ENCODE measurements at places on chromosomes 2 and 18. TPM values are rescaled to one million over a fixed set of nuclear protein-coding genes. Genes with fewer than 3 reads are reported as not detected.

The TMEM214 gene
- 68.7 TPM for total RNA-seq

GRCh38 chr2:216536734-216537210 is 38.1 kb downstream of the RPL37A start:
- peaks cover 3% of the 10 kb centered on the region for H3K4me1 ChIP-seq
- H3K27me3 ChIP-seq: peaks cover 3% of the 10 kb centered on the region
- no peak overlapping the region for H3K4me3 ChIP-seq
- DNase-seq: no peak
- no peak overlapping the region for H3K27ac ChIP-seq

DNA sequence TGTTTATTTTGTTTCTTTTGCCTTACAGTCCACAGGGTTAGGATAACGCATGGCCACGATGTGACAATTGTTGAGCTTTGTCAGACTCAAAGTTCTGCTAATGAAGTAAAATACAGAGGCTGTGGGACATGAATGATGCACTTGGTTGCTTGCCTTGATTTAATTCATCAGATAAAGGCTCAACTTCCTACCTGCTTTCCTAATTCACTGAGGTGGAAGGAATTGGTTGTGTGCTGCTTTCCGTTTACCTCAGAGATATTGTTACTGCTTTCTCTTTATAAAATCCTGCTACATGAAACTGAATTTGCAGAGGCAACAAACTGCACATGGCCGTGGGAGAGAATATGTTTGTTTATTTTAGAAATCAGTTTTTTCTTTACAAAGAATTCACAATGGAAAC is 6.6 kb downstream of the RIT2 start:
- no peaks in the 10 kb centered on the region for H3K27me3 ChIP-seq
- no peaks in the 10 kb centered on the region for H3K36me3 ChIP-seq

- H3K27ac ChIP-seq: no peak overlapping the region
- H3K4me1 ChIP-seq: peaks cover 29% of the 10 kb centered on the region
- H3K27me3 ChIP-seq: no peaks in the 10 kb centered on the region
- no peak overlapping the region for H3K4me3 ChIP-seq
- no peak for DNase-seq
- H3K36me3 ChIP-seq: peaks cover 18% of the 10 kb centered on the region
Observed at GRCh38 chr2:168165397-168165796, 82.0 kb downstream of the STK39 start.

- peaks cover 5% of the 10 kb centered on the region for H3K27me3 ChIP-seq
- H3K4me3 ChIP-seq: no peak overlapping the region
Observed at GRCh38 chr2:30184035-30184434, 37.2 kb downstream of the YPEL5 start.

DNA sequence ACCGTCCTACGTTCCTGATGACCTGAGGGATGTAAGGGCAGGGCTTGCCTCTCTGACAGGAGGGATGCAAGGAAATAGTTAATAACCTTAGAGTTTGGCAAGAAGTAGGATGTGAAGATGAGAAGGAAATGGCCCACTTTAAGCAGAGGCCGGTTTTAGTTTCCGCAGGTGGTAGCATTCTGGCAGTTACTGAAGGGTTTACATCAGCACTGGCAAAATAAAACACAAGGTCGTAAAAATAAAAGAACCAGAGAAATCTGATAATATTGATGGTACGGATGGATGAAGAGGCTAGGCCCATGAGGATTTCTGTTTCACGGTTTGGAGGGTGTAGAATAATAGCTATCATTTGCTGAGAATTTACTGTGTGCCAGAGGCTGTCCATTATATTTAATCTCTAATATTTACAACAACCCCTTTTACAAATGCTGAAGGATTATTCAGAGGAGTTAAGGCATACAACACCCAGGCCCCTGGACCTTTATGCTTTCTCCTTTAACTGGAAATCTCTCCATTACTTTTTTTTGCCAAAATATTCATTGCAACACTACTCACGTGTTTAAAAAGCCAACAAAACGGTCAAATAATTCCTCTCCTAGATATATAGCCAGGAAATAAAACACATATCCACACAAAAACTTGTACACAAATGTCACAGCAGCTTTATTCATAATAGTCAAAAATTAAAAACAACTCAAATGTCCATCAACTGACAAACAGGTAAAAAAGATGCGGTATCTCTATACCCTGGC is 28.5 kb downstream of the DAPL1 start:
- H3K27ac ChIP-seq: no peak overlapping the region
- no peak overlapping the region for H3K4me3 ChIP-seq
- no peak for DNase-seq
- H3K27me3 ChIP-seq: peaks cover 5% of the 10 kb centered on the region
- H3K36me3 ChIP-seq: no peaks in the 10 kb centered on the region
- no peaks in the 10 kb centered on the region for H3K4me1 ChIP-seq

- no peak overlapping the region for H3K4me3 ChIP-seq
- no peak for DNase-seq
- no peaks in the 10 kb centered on the region for H3K4me1 ChIP-seq
- H3K36me3 ChIP-seq: no peaks in the 10 kb centered on the region
Observed at GRCh38 chr2:17373741-17374140, 144.5 kb downstream of the RAD51AP2 start.

DNA sequence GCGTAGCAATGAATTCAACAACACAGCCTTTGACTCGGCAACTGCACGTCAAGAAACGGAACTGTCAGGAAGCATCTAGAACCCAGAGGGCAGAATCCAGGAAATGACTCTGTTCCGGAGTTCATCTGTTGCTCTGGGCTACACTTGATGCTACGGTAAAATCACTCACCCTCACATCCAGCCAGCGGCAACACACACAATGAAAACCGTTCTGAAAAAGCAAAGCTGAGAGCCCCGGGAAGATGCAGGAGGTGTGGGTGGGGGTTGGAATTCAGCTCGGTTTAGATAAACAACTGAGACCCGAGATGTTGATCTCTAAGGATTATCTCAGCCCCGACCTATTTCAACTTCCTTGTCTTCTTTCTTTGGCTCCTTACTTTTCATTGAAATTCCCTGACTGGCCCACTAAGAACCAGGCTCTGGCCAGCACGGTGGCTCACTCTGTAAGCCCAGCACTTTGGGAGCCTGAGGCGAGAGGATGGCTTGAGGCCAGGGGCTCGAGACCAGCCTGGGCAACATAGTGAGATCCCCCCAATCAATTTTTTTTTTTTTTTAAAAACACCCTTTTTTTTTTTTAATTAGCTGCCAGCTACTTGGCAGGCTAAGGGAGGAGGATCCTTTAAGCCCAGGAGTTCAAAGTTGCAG is 13.3 kb upstream of the RAB17 start:
- peak overlapping the region; percentile 86 for H3K27ac ChIP-seq
- peaks cover 12% of the 10 kb centered on the region for H3K4me1 ChIP-seq
- peak overlapping the region; percentile 32 for H3K4me3 ChIP-seq
- peaks cover under 1% of the 10 kb centered on the region for H3K27me3 ChIP-seq

GRCh38 chr18:41155025-41155424 is 800.0 kb upstream of the PIK3C3 start:
- no peaks in the 10 kb centered on the region for H3K27me3 ChIP-seq
- H3K27ac ChIP-seq: no peak overlapping the region
- H3K36me3 ChIP-seq: no peaks in the 10 kb centered on the region
- no peak for DNase-seq

- H3K36me3 ChIP-seq: no peaks in the 10 kb centered on the region
- no peak overlapping the region for H3K27ac ChIP-seq
- DNase-seq: no peak
- no peaks in the 10 kb centered on the region for H3K4me1 ChIP-seq
Observed at GRCh38 chr18:55338978-55339650, 248.9 kb downstream of the TCF4 start.

DNA sequence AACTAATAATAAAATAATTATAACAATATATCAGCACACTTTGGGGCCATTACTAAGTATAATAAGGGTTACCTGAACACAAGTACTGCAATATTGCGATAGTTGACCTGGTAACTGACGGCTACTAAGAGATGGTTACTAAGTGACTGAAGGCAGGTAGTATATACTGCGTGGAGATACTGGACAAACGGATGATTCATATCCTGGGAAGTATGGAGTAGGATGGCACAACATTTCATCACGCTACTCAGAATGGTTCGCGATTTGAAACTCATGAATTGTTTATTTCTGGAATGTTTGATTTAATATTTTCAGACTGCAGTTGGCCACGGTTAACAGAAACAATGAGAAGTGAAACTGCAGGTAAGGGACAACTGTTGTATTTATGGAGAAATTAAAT is 39.5 kb upstream of the FLACC1 start:
- no peak overlapping the region for H3K4me3 ChIP-seq
- H3K4me1 ChIP-seq: no peaks in the 10 kb centered on the region
- no peak overlapping the region for H3K27ac ChIP-seq
- H3K36me3 ChIP-seq: peaks cover 39% of the 10 kb centered on the region

DNA sequence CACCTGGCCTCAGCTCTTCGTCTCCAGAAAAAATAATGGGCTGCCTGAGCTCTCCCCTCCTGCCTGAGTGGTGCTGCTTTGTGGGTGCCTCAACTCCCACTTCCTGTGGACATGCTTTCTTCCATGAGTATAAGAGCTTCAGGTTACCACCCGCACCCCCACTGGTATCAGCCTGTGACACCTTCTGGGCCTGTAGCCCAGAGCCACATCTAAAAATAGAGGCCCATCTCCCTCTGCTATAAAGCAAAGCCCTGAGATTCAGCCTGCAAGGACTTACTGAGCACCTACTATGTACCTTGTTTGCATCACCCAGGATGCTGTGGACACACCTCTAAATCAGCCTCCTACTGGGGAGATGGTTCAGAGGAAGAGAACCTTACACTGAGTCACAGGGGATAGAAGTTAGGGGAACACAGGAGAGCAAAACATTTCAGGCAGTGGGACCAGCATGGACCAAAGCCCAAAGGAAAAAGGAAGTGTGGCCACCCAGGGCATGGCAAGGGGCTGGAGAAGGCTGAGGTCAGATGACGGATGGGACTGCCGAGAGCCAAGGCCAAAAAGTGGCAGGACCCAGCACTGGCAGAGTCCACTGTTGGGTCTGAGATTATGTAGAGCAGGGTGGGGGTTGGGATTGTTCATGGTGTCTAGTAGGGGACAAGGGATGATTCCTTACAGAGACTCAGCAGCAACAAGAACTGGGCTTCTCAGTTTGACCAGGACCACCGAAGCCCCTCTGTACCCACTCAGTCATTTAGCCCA is 123.7 kb upstream of the PPP1CB start:
- no peaks in the 10 kb centered on the region for H3K27me3 ChIP-seq
- H3K4me1 ChIP-seq: peaks cover 49% of the 10 kb centered on the region
- H3K27ac ChIP-seq: peak overlapping the region; percentile 42
- no peak overlapping the region for H3K4me3 ChIP-seq

DNA sequence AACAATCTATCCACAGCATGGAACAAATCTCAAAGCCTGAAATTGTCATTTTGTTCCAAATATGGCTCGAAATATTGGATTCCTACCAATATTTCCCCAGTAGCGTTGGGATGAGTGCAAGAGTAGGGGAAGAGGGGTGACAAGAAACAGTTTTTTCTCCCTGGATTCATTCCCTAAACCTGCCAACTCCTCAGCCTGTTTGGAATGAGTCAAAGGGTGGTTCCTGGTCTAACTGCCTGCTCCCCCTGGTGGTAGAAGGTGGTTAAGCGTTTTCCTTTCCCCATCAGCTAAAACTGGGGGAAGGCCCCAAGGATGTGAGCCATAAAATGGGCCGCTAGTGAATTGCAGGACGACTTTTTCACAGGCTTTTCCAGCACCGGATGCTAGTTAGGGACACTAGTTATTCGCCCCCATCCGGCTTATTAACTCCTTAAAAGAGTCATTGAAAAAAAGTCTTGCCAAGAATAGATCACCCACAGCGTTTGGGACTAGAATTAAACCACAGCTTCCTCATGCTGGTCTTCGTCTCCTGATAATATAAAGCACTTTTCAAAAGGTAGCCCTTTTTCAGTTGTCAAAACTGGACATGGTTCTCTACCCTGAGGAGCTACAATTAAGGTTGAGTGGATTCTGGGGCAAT is 72.5 kb downstream of the DHRS9 start:
- no peaks in the 10 kb centered on the region for H3K36me3 ChIP-seq
- DNase-seq: peak; percentile 64
- no peaks in the 10 kb centered on the region for H3K27me3 ChIP-seq
- no peaks in the 10 kb centered on the region for H3K4me1 ChIP-seq
- no peak overlapping the region for H3K27ac ChIP-seq
- no peak overlapping the region for H3K4me3 ChIP-seq

- H3K27me3 ChIP-seq: no peaks in the 10 kb centered on the region
Observed at GRCh38 chr18:35106013-35106844, 65.0 kb downstream of the MAPRE2 start.

DNA sequence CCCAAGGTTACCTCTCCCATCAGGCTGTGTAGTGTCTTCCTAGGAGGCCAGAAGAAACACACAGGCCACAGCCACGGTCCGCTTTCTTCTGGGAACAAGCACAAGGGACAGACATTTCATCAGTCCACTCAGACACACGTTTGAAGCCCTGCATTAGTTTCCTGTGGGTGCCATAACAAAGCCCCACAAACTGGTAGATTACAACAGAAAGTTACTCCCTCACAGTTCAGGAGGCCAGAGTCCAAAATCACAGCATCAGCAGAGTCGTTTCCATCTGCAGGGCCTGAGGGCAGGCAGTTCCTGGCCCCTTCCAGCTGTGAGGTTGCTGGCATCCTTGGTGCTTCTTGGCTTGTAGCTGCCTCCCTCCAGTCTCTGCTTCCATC is 8.8 kb upstream of the PRLH start:
- H3K4me1 ChIP-seq: peaks cover 13% of the 10 kb centered on the region
- peaks cover 4% of the 10 kb centered on the region for H3K36me3 ChIP-seq
- peaks cover 37% of the 10 kb centered on the region for H3K27me3 ChIP-seq
- no peak overlapping the region for H3K27ac ChIP-seq
- no peak overlapping the region for H3K4me3 ChIP-seq

DNA sequence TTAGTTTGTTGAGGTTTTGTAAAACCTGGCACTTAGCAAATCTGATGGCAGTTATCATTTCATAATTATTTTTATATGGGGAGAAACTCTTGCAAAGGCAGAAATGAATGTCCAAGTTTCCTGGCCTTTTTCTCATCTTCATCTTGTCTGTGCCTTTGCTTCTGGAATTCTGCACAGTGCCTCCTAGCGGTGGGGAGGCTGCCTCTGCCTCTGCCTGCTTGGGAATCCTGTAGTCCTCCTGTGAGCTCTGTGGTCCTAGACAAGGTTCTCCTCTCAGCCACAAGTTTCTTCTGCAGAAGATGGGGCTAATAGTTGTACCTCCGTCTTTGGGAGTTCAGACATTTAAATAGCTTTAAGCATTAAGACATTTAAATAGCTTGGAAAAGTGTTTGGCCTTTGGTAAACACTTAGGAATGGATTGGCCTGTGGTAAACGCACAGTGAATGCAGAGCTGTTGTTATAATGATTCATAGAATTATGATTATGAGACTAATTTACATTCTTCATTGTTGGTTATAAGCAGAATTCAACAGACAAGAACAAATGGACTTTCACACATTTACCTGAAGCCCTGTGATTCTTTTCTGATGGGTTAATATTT is 101.2 kb downstream of the ZNF236 start:
- H3K27me3 ChIP-seq: no peaks in the 10 kb centered on the region
- DNase-seq: no peak
- no peak overlapping the region for H3K4me3 ChIP-seq
- H3K36me3 ChIP-seq: peaks cover 23% of the 10 kb centered on the region

All from activated CD8-positive, alpha-beta memory T cell treated with anti-CD3 and anti-CD28 coated beads, Interleukin-2, amount 10 ng/mL, durations not matched to agents 7 days and 5 days (primary cell).